ENCODE measurements at places on chromosomes 2 and 18.

DNA sequence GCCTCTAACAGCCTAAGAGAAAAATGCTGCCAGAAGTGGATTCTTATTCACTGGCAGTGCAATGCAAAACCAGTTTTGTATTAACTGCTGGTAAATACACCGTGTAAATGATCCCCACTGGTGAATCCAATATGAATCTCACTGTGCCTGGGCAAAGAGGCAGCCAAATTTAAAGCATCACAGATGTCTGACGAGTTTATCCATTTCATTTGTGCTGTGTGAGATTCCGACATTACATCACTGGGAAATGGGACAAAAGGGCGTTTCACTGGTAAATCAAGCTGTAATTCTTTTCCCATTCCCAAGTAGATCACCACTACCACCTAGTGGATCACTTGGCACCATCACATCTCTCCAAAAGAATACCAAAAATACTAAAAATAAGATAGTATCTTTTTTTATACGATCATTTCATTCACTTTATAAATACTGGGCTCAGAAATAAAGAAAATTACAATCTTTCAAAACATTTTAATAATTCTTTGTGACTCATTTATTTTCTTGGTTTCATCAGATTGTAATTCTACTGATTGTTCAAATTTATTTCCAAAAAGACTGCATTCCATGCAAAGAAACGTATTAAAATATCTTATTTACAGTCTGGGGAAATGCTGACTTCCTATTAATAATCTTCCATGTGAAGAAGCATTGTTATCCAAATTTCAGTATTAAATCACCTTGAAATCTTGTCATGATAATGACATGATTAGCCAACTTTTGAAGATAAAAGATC lies 125.6 kb downstream of the GRB14 start:
- peak; percentile 73 for DNase-seq

- no peak for DNase-seq
Measured at GRCh38 chr18:54148151-54148550, 76.3 kb downstream of the MBD2 start.

- peak; percentile 55 for DNase-seq
Measured at GRCh38 chr2:118046634-118047210, 32.9 kb upstream of the CCDC93 start.

GRCh38 chr2:143296089-143296488 lies 166.9 kb downstream of the ARHGAP15 start:
- no peak for DNase-seq

DNA sequence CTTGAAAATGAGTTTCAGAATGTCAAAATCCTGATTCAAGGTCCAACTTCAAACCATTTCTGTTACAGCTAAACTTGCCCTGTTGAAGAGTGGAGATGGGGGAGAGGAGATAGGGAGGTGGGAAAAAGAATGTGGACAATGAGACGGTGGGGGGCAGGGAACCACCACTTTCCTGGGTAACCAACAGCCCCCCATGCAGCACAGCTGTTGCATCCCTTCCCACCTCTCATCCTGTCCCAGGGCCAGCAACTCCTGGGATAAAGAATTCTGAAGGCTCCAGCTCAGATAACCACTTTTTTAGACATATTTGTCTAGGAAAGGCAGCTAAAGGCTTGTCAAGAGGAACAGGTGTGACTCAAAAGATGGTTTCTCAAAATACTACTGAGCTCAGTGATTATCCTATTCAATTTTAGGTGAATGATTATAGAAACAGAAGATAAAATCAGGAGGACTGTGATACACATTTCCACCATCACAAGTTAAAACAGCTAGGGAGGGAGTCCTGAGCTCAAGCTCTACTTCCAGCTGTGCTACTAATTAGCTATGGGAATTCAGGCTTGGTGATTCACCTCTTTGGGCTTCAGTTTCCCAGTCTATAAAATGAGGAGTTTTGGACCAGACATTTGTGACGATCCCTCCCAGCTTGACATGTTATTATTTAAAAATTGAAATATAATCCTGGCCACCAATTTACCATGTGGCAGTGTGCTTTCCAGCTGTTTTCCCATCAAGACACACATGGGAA lies 36.3 kb downstream of the HDHD2 start:
- DNase-seq, result peak; percentile 24

DNA sequence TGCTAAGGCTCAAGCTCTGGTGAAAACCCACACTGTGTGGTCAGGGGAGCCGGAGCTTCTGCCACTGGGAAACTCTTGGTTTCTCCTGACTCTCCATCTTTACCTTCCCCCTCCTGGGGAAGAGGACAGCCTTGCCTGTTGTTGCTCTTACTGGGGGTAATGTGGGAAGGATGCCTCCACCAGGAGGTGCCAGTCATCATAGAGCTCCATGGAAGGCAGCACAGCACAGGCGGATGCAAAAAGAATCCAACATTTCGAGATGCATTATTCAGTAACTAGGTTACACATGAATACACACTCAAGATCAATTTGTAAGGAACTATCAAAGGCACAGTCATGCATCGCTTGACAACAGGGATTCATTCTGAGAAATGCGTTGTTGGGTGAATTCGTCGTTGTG lies 322.6 kb downstream of the AFF3 start:
- DNase-seq, result peak; percentile 40

GRCh38 chr2:233976690-233977294 lies 59.6 kb downstream of the TRPM8 start:
- DNase-seq, result peak; percentile 88

DNA sequence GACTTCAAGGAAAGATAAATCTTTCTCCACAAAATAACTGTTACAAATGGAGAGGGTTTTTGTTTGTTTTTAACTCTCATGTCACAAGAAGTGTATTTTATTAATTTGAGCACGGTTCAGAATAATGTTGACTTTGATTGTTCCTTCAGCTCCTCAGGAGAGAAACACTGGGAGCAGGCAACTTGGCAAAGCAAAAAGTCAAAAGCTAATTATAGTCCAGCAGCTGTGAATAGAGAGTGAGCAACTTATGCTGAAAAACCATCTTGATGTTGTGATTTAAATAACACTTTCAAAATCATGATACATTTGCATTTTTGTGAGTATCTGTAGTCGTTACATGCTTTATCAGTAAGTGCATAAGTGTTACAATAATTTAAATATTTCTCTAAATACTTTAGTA lies 37.5 kb upstream of the TTN start:
- no peak for DNase-seq

DNA sequence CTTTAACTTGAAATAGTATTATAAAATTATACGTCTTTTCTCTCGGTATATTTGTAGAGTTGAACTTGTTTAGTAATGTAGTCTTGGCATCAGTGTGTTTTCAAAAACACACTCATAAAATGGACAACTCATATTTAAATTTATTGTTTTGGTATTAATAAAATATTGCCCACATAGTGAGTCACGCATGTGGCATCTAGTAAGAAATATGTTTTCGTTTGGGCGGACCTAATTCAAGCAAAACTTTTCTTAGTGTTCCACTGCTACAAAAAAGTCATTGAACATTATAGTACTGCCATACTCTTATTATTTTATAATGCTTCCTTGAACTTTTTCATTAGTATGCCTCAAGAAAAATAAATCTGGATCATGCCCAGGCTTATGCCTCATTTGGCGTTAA lies 31.1 kb upstream of the FAM237A start:
- DNase-seq, result no peak

- no peak for DNase-seq
Measured at GRCh38 chr18:37532917-37533316, 32.7 kb downstream of the CELF4 start.

All from astrocyte of the hippocampus (primary cell).